Inflammatory macrophage treated with lipopolysaccharide for 4 hours (primary cell): ENCODE measurements at places on chromosomes 2 and 18.

- peak; percentile 88 for DNase-seq
Observed at GRCh38 chr2:25521665-25522387, 151.6 kb downstream of the DTNB start.

- DNase-seq, result peak; percentile 98
Observed at GRCh38 chr2:11583840-11584524, 50.1 kb downstream of the GREB1 start.

GRCh38 chr2:8333177-8333831 lies 348.6 kb upstream of the ID2 start:
- no peak for DNase-seq

GRCh38 chr2:219578811-219579613 lies 6.9 kb downstream of the INHA start:
- DNase-seq, result peak; percentile 78

DNA sequence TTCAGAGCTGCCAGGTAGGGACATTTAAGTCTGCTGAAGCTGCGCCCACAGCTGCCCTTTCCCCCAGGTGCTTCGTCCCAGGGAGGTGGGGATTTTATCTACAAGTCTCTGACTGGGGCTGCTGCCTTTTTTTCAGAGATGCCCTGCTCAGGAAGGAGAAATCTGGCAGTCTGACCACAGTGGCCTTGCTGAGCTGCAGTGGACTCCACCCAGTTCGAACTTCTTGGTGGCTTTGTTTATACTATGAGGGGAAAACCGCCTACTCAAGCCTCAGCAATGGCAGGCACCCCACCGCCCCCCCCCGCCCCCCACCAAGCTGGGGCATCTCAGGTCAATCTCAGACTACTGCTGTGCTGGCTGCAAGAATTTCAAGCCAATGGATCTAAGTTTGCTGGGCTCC lies 458.1 kb upstream of the RAB12 start:
- DNase-seq, result no peak

GRCh38 chr18:27540111-27540510 lies 355.0 kb upstream of the CHST9 start:
- no peak for DNase-seq

GRCh38 chr2:38375696-38376345 lies 1.3 kb downstream of the ATL2 start:
- DNase-seq, result peak; percentile 52

DNA sequence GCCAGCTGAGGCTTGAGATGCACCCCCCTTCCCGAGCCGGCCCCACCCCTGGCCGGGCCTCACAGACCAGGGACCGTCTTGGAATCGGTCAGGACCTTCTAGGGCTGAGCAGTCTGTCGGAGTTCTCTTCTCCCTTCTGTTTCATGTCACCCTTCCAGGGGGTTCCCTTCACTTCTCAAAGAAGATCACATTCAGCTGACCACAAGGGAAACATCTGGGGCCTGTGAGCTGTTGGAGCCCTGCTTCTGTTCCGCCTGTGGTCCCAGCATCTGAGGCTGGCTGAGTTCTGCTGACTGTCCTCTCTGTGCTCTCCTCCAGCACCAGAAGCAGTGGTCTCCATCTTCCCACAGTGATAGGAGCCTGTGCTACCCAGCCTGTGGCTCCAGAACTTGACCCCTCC lies 106.5 kb downstream of the SEPTIN10 start:
- no peak for DNase-seq

DNA sequence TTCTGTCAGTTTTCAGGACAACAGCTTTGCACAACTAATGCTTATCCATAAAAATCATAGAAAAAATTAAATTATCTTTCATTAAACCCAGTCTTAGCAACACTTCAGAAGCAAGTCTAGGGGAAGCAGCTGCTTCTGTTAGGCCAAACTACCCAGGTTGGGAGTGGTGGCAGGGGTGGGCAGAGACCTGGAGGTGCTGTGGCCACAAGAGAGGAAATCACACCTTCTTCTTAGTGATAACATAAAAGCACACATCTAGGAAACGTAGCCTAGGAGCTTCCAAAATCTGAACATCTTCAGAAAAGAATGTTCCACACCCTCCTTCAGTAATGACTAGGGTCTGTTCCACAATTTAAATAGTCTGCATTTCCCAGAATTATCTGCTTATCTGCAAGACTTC lies 32.3 kb upstream of the FRZB start:
- no peak for DNase-seq

DNA sequence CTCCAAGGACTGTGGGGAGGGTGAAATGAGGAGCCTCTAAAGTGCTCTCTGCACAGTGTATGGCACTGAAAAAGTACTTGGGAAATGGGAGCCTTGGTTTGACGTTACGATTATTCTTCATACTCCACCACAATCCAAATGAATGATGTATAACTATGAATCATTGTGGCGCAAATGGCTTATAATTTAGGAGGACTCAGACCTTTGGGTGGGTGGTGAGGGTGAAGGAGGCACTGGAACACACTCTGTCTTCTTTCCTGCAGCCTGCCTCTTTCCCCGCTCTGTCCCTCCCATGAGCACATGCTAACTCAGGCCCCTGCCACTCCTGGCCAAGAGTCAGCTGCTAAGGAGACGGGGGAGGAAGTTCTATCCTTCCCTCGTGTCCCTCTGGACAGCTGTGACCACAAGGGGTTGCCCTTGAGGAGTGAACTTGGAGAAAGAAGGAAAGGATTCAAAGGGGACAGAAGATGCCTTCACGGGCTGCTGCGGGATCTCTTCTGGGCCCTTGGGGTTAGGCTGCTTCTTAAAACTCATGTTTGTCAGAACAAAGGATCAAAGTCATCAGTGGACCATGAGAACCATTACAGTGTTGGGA lies 36.5 kb downstream of the POLR1A start:
- no peak for DNase-seq

DNA sequence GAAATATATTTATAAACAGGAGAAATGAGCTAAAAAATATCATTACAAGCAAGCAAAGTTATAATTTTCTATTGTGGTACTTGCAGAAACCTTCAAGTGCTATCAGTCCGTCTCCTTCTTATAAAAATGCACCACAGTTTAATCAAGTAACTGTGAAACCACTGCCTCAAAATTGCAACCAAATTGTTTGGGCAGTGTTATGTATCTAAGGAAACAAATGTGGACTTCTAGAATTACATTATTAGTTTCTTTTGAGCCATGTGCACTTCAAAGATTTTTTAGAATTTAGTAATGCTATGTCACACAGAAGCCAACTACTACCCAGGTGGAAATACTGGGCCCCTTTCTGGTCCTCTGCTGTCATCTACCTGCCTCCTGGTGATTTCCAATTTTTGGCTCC lies 495.6 kb downstream of the NYAP2 start:
- no peak for DNase-seq

DNA sequence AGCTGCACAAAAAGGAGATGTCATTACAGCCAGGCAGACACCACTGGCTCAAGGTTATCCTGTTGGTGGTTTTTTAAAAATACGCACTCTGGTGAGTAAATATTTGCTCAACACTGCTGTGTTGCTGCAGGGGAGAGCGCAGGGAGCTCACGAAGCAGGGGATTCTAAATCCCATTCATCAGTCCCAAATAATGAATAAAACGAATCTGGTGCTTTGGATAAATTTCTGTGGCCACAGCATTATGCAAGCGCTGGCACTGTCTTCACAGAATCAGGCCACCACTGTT lies 256.2 kb downstream of the HDAC4 start:
- no peak for DNase-seq

DNA sequence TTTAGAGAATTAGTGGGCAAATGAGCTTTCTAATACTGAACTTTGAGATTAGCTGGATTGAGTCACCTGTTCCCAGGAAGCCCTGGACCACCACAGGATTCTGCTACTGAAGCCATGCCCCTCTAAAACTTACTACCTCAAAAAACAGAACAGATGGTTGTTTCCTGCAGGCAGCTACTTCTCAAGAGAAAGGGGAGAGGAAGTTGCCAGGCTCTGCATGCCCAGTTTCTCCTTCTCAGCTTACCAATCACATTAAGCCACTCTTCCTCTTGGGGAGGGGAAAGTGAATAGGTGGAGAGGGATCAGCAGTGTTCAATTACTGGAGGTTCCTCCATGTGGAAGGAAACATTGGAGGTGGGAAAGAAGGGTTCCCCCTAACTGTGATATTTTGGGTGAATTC lies 24.9 kb upstream of the C1GALT1C1L start:
- DNase-seq, result no peak

DNA sequence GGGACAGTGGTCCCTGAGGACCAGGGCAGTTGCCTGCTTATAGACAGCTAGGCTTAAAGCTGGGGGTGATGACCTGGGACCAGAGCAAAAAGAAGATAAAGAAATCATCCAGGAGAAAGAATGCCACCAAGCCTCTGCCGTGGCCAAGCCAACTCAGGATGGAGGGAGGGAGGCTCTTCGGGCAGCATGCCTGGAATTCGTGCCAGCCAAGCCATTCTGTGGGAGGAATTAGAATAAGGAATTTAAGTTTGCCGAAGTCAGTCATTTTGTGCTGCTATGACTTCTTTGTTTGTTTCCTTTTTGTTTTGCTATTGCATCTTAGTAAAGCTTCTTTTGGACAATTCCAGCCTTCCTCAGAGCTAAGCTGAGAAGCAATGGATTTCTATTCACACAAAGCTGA lies 124.1 kb downstream of the EN1 start:
- DNase-seq, result no peak

DNA sequence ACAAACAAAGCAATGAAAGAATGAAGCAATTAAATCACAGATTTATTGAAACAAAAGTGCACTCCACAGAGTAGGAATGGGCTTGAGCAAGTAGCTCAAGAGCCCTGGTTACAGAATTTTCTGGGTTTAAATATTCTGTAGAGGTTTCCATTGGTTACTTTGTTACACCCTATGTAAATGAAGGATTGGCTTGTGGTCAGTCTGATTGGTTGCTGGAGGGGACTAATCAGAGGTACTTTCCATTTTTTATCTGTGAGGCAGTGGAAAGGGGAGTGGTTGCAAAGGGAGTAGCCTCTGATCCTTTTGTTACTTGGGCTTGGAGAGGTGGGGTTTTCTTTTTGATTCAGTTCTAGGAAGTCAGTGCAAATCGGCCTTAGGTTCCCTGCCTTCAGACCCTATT lies 253.3 kb downstream of the ARL6IP6 start:
- no peak for DNase-seq

- DNase-seq, result peak; percentile 47
Observed at GRCh38 chr2:113692698-113693428, 63.6 kb downstream of the SLC35F5 start.
